Activated CD4-positive, alpha-beta T cell treated with anti-CD3 and anti-CD28 coated beads, Interleukin-10, Interleukin-2, amounts not matched to agents 100 ng/mL and 50 ng/mL, durations not matched to agents 16 hours and 8 hours (primary cell): ENCODE measurements at places on chromosomes 3 and 15.

GRCh38 chr15:91118817-91119590 lies 18.9 kb downstream of the SV2B start:
- no peak for DNase-seq

DNA sequence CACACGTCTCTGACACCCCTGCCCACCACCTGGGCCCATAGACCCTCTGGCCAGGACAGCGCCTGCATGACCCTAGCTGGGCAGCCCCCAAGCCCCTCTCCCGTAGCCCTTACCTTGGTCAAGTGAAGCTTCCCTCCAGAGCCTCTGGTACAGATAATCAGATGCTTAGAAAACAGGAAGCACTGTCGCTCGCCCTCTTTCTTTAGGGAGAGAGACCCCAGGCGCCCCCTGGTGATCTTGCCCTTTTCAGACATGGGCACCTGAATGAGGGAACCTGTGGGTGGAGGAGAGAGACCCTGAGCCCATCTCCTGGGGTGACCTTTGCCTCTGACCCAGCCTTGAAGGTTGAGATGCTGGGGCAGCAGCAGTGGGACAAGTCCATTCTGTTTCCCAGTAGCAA lies 65.4 kb downstream of the RASGRF1 start:
- DNase-seq, result no peak

GRCh38 chr3:3998140-3998922 lies 199.1 kb downstream of the LRRN1 start:
- peak; percentile 49 for DNase-seq

GRCh38 chr15:56919031-56919608 lies 676 bp downstream of the TCF12 start:
- DNase-seq, result peak; percentile 66

- no peak for DNase-seq
These were observed 112.7 kb upstream of the SLC4A7 start for GRCh38 chr3:27596921-27597320.
